ENCODE measurements at places on chromosomes 4 and X. TPM values are rescaled to one million over a fixed set of nuclear protein-coding genes. Genes with fewer than 3 reads are reported as not detected.

SSR4 gene
- 213 TPM for total RNA-seq

HUWE1 gene
- 277 TPM for total RNA-seq

MRFAP1L1 gene
- 66.9 TPM for total RNA-seq

GLUD2 gene
- 1.4 TPM for total RNA-seq

TMPRSS11B gene
- not detected for total RNA-seq

DDX53 gene
- not detected for total RNA-seq

GYG2 gene
- total RNA-seq: 62.8 TPM

MGAT4D gene
- total RNA-seq: not detected
